Activated CD4-positive, alpha-beta T cell treated with anti-CD3 and anti-CD28 coated beads, Interleukin-2, amount 10 ng/mL, durations not matched to agents 7 days and 5 days (primary cell): ENCODE measurements at places on chromosomes 16 and 17. TPM values are rescaled to one million over a fixed set of nuclear protein-coding genes. Genes with fewer than 3 reads are reported as not detected.

GRCh38 chr17:55743103-55743679, 7.7 kb upstream of the PCTP start:
- DNase-seq, result no peak

DNA sequence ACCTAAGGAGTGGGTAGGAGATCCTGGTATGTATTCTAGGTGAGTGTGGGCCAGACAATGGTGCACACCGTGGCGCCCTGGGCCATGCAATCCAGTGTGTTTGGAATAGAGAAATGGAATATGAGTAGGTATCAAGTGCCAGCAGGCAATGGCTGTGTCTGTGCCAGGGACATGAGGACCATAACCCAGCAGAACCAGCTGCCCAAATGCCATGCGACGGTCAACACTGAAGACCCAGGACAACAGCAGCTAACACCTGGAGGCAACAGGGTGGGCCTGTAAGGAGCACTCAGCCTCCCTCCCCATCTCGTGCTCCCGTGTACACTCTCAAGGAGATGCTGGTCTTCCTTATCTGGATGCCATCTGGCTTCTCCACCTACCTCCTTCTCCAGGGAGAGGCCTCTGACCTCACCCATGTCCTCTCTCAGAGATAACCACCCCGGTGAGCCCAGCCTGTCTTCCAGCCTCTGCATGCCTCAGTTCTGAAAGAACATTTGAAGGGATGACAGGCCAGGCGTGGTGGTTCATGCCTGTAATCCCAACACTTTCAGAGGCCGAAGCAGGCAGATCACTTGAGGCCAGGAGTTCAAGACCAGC, 750 bp upstream of the GSDMB start:
- DNase-seq, result no peak

DNA sequence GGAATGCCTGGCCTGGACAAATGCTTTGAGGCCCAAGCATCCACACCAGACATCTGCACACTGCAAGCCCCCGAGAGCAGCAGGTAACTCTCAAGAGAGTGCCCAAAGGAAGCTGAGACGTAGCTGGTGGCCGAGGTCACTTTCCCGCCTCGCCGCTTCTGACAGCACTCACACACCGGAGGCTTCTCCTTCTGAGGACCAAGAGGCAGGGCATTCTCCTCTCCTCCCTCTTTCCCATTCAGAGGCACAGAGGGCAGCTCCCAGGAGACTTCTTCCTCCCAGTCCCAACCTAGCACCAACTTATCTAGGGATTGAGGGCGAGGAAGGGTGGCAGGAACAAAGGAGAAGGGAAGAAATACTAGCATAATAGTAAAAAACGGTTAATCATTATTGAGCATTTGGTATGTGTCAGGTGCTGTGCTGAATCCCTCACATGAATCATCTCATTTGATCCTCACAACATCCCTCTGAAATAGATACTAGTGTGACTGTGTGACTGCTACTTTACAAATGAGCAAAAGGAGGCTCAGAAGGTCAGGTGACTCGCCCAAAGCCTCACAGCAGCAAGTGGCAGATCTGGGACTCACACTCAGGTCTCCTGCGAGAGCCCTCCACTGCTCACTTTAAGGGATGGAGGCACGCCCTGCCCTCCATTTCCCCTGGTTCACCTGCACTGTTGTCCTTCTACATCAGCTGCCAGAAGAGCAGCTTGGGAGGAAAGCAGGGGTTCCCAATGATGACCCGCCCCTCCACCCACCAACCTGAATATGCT, 41.8 kb downstream of the MYO18A start:
- DNase-seq, result peak; percentile 66

GRCh38 chr17:80780381-80781198, 211.1 kb upstream of the CHMP6 start:
- peak; percentile 53 for DNase-seq

- DNase-seq, result peak; percentile 22
Observed at GRCh38 chr17:69581061-69581961, 166.8 kb downstream of the MAP2K6 start.

GRCh38 chr17:50338645-50339044, 7.3 kb upstream of the XYLT2 start:
- no peak for DNase-seq

- DNase-seq, result no peak
Observed at GRCh38 chr17:39001703-39002637, 34.8 kb upstream of the FBXO47 start.

- DNase-seq, result no peak
Observed at GRCh38 chr16:62863139-62863538, 826.9 kb upstream of the CDH8 start.

GRCh38 chr16:87012954-87013938, 303.9 kb downstream of the C16orf95 start:
- no peak for DNase-seq

- DNase-seq, result no peak
Observed at GRCh38 chr17:2418572-2418971, 17.7 kb upstream of the MNT start.

- DNase-seq, result no peak
Observed at GRCh38 chr16:46918905-46919792, 35.0 kb downstream of the GPT2 start.

- peak; percentile 5 for DNase-seq
Observed at GRCh38 chr17:12789481-12790248, at the start of gene ARHGAP44. ARHGAP44 (plus strand) TSS chr17:12789498; CDS start chr17:12789839, 341 bp downstream.

DNA sequence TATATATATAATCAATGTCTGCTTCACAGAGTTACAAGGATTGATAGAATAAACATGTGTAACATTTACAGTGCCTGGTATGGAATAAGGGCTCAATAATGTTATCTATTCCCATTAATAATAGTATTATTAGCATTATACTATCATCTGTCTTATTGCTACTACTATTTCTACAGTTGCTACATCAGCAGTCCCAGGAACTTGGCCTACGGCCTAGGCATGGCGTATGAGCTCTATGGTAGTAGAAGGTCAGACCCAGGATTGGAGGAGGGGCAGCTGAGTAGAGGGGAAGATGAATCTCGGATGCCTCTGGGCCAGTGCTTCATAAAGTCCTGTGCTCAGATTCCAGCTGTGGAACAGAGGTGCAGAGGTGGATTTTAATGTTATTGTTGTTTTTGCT, 146.3 kb upstream of the TBX2 start:
- DNase-seq, result no peak

GRCh38 chr16:62022688-62023087, 13.6 kb downstream of the CDH8 start:
- no peak for DNase-seq

The TPSD1 gene
- total RNA-seq, result not detected

The CIITA gene
- total RNA-seq, result 21.5 TPM

The SEPTIN1 gene
- 383 TPM for total RNA-seq

The FSCN2 gene
- 0.33 TPM for total RNA-seq

The B4GALNT2 gene
- not detected for total RNA-seq

The CD300E gene
- not detected for total RNA-seq

The TEX19 gene
- not detected for total RNA-seq

The BEAN1 gene
- not detected for total RNA-seq

The FAM171A2 gene
- not detected for total RNA-seq

The SLC13A2 gene
- not detected for total RNA-seq

The LRRC75A gene
- total RNA-seq, result 1.7 TPM

The ACSM2B gene
- total RNA-seq, result not detected

The ABCA9 gene
- 0.22 TPM for total RNA-seq
